ENCODE measurements at places on chromosomes 7 and 10. TPM values are rescaled to one million over a fixed set of nuclear protein-coding genes. Genes with fewer than 3 reads are reported as not detected.

RNF32 gene
- total RNA-seq: 3.4 TPM

SSC4D gene
- total RNA-seq: 1.1 TPM

FAM237B gene
- total RNA-seq: not detected

GRCh38 chr10:52558090-52558489 is 214.5 kb downstream of the MBL2 start:
- no peak overlapping the region for H3K4me3 ChIP-seq
- H3K36me3 ChIP-seq: no peaks in the 10 kb centered on the region
- no peak overlapping the region for H3K27ac ChIP-seq

GRCh38 chr10:42753507-42754154 is 29.0 kb upstream of the BMS1 start:
- no peak for DNase-seq
- peak overlapping the region; percentile 68 for H3K4me3 ChIP-seq
- H3K36me3 ChIP-seq: no peaks in the 10 kb centered on the region
- H3K4me1 ChIP-seq: peaks cover 8% of the 10 kb centered on the region
- peak overlapping the region; percentile 63 for H3K27ac ChIP-seq

- no peak overlapping the region for H3K4me3 ChIP-seq
- no peak overlapping the region for H3K27ac ChIP-seq
- no peaks in the 10 kb centered on the region for H3K36me3 ChIP-seq
- DNase-seq: no peak
- peaks cover 35% of the 10 kb centered on the region for H3K4me1 ChIP-seq
These were observed 148.3 kb upstream of the TCF7L2 start for GRCh38 chr10:112801748-112802147.

DNA sequence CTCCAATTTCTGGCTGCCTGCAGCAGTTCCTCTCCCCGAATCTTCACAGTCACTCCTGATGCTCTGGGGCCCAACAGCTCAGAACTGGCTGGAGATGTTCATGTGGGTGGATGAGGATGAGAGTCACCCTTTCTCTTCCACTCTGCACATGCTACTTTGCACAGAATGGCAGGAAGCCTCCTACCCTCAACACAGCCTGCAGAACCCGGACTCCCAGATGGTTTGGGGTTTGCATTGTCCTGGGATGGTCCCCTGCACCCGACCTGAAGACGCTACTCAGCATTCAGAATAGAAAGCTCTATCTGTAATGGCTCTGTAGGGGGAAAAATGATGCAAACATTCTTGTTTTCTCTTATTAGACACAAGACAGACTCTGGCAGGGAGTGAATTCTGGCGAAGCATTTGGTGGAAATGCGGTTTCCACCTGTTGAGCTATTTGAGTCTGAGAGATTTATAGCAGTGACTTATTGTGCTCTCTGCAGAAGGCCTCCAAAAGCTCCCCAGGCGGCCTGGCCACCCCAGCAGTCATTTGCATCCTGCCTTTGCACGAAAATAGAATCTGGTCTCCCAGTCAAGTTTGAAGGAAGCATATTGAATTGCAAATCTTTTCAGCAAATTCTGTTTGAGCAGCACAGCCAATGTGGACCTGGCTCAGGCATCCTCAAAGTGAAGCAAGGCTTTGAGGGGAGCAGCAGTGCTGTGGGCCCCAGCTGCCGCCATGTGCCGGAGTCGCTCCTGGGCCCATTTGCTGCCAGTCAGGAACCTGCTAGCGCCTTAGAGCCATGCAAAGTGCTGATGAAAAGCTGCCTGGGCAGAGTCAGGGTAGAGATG is 309.3 kb downstream of the TCERG1L start:
- H3K36me3 ChIP-seq: no peaks in the 10 kb centered on the region
- H3K4me1 ChIP-seq: no peaks in the 10 kb centered on the region
- no peak overlapping the region for H3K27ac ChIP-seq
- no peak overlapping the region for H3K4me3 ChIP-seq
- H3K27me3 ChIP-seq: no peaks in the 10 kb centered on the region
- no peak for DNase-seq

DNA sequence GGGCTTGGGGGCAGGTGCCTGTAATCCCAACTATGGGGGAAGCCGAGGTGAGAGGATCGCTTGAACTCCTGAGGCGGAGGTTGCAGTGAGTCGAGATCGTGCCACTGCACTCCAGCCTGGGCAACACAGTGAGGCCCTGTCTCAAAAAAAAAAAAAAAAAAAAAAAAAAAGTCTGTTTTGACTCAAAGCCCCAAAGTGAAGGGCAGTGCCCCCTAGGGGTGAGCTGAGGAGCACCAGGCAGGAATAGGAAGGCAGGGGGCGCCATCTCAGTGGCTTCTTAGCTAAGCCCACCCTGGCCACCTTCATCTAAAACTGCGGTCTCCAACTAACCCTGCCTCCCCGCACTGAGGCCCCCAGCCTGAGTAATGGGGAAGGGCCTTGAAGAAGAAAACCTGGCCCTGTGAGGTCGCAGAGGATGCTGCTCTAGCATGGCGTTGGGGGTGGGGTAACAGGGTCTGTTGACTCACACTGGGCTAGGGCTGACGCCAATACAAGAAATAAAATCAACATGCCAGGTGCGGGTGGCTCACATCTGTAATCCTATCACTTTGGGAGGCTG is 9.8 kb downstream of the PODXL start:
- H3K36me3 ChIP-seq: no peaks in the 10 kb centered on the region
- DNase-seq: no peak
- H3K27me3 ChIP-seq: no peaks in the 10 kb centered on the region
- peaks cover 53% of the 10 kb centered on the region for H3K4me1 ChIP-seq

DNA sequence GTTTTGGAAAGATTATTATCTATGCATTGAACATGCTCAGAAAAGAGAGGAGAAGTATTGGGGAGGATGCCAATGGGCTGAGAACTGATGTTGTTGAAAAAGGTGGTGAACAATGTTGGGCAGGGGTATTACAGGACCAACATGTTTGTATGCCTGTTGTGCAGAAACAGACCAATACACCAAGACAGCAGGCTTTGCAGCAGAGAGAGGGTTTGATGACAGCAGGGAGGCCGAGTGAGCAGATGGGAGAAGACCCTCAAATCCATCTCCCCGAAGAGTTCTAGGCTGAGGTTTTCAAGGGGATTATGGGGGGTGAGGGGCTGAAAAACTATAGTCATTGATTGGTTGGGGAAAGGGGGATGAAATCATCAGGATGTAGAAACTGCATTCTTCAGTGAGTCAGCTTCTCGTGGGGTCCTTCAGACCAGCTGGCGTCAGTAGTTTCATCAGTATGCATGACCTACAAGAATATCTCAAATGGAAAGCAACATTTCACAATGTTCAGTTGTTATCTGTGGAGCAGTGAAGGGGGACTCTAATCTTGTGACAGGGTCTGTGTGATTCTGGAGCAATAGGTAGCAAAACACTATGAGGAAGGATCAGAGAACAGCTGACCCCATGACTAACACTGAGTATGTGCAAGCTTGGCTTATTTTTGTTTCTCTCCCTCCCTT is 167.8 kb downstream of the BAMBI start:
- H3K36me3 ChIP-seq: no peaks in the 10 kb centered on the region
- DNase-seq: no peak

DNA sequence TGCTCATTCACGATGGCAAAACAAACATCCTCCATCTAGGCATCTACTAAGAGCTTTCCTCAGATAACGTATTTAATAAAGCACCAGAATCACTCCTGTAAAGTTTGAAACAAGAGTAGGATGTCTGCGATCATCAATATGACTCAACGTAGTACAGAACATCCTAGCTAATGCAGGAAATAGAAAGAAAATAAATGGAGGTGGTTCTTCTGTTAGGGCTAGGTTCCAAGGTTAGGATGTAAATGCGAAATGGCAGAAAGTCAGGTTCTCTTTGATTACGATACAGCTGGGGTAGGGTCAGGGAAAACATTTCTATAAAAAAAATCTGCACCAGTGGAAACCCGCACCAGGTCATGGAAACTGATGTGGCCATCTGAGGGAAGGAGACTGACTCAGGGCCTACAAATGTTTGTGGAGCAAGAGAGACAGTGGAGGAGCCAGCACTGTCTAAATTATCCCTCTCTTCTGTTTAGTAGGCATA is 29.1 kb downstream of the CCDC6 start:
- no peak for DNase-seq
- H3K36me3 ChIP-seq: no peaks in the 10 kb centered on the region
- no peaks in the 10 kb centered on the region for H3K4me1 ChIP-seq
- no peaks in the 10 kb centered on the region for H3K27me3 ChIP-seq

DNA sequence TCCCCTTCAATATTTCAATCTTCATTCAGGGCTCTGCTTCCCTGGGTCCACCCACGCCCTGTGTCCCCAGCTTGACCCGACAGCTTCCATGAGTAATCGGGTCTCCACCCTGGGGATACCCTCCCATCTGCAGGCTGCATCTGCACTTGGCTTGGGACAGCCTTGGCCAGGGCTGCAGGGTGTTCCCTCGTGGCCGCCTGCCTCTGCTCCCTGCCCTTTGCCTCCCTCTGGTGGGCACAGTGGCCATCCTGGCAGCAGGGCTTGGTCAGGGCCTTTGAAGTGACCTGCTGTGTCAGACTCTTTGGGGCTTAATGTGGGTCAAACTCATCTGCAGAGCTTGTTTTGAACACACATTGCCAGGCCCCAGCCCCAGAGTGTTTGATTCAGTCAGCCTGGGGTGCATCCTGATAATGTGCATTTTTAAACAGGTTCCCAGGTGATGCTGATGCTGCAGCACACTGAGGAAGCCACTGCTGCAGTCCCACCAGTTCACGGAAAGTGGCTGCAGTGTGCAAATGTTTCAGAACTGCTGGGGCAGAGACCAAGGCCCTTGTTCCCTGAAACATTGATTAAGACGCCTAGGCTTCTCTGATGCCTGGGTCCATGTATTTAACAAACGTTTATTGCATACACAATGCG is 80.7 kb upstream of the SEC61G start:
- H3K27me3 ChIP-seq: no peaks in the 10 kb centered on the region
- peak; percentile 51 for DNase-seq
- no peaks in the 10 kb centered on the region for H3K36me3 ChIP-seq
- H3K4me3 ChIP-seq: no peak overlapping the region
- H3K27ac ChIP-seq: no peak overlapping the region
- peaks cover 32% of the 10 kb centered on the region for H3K4me1 ChIP-seq

DNA sequence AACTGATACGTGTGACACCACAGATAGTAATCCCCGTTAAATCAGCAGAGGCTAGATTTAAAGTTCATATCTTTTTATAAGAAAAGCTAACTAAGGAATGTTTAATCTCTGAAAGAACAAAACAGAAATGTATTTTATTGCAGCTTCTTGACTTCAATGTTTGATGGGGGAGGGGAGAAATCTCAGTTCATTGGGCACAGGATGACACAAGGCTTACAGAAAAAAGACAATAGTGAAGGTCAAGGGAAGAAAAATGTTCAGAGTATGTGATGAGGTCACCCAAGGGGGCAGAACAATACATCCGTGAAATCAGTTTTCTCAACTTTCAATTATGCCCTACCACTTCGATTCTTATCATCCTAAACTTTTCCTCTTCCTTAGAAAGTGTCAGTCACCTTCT is 102.9 kb downstream of the ELAPOR2 start:
- H3K4me3 ChIP-seq: no peak overlapping the region
- H3K27me3 ChIP-seq: no peaks in the 10 kb centered on the region
- no peak overlapping the region for H3K27ac ChIP-seq
- H3K36me3 ChIP-seq: no peaks in the 10 kb centered on the region
- no peak for DNase-seq

- no peaks in the 10 kb centered on the region for H3K27me3 ChIP-seq
- peaks cover 13% of the 10 kb centered on the region for H3K4me1 ChIP-seq
- DNase-seq: no peak
- H3K36me3 ChIP-seq: no peaks in the 10 kb centered on the region
These were observed 127.6 kb downstream of the CCNY start for GRCh38 chr10:35463878-35464277.

- H3K36me3 ChIP-seq: no peaks in the 10 kb centered on the region
- no peaks in the 10 kb centered on the region for H3K27me3 ChIP-seq
- H3K27ac ChIP-seq: no peak overlapping the region
- DNase-seq: no peak
- no peaks in the 10 kb centered on the region for H3K4me1 ChIP-seq
- H3K4me3 ChIP-seq: no peak overlapping the region
These were observed 364.9 kb downstream of the SUGCT start for GRCh38 chr7:40499718-40500117.
